ENCODE measurements at places on chromosomes 5 and 9.

DNA sequence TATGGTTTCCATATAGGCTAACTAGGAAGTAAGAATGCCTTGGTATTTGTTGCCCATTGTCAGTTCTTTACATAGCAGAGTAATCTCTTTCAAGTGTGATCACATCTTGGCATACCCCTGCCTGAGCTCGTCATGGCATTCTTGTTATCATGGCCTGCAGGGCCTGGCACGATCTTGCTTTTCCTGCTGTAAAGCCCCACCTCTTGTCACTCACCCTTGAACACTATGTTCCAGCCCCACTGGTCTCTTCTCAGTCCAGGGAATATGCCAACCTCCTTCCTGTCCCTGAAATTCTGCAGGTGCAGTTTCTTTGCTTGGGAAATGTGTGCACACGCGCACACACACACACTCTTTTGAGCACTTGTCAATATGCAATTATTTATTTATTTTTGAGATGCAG lies 250.2 kb upstream of the DMRT1 start:
- no peak for DNase-seq

DNA sequence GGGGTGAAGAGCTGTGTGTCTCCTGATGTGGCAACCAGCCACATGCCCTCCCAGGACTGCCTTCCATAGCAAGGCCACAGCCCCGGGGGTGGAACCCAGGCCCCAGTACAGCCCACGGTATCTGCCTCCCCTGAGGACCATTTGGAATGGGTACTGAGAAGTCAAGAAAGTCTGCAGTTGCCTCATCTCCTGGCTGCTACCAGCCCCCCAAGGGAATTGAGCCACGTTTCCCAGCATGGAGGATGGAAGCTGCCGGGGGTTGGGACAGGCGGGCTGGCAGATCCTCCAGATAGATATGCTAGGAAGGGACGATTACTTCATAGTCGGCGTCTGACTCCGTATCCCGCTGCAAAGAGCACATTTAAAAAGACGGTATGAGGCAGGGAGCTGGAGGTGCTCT lies 5.5 kb upstream of the DMRT2 start:
- DNase-seq, result no peak

- no peak for DNase-seq
Measured at GRCh38 chr5:165459232-165459631, 1953.8 kb downstream of the MAT2B start.

DNA sequence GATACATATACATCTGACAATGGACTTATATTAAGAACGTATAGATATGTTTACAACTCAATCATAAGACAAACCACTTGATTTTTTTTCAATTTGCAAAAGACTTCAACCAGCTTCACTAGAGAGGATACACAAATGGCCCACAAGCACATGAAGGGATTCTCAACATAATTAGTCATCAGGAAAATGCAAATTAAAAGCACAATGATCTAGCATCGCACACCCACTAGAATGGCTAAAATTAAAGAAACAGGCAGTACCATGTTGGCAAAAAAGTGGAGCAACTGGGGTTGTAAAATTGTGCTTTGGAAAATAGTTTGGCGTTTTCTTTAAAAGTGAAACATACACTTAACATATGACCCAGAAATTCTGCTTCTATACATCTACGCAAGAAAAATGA lies 80.0 kb upstream of the TRIO start:
- DNase-seq, result no peak

- DNase-seq, result no peak
Measured at GRCh38 chr5:78108564-78108963, 185.9 kb downstream of the AP3B1 start.

DNA sequence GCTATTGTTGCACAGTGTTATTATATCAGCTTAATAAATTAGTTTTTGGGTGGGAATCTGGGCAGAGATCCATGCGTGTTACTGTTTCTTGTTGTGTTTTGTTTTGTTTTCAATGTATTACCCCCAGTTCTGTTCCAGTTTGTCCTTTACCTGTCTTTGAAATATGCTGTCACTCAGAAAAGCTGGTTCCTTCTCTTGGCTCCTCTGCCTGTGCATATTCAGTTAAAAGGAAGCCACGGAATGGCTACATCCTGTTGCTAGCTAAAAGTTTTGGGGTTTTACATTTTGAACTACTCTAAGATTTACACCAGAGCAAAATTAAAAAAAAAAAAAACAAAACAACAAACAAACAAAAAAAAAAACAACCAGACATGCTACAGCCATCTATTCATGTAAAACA lies 374.9 kb upstream of the RORB start:
- DNase-seq, result no peak

GRCh38 chr9:121815546-121816448 lies 164.4 kb downstream of the DAB2IP start:
- no peak for DNase-seq

GRCh38 chr9:90099262-90099963 lies 494.6 kb downstream of the GADD45G start:
- DNase-seq, result no peak

DNA sequence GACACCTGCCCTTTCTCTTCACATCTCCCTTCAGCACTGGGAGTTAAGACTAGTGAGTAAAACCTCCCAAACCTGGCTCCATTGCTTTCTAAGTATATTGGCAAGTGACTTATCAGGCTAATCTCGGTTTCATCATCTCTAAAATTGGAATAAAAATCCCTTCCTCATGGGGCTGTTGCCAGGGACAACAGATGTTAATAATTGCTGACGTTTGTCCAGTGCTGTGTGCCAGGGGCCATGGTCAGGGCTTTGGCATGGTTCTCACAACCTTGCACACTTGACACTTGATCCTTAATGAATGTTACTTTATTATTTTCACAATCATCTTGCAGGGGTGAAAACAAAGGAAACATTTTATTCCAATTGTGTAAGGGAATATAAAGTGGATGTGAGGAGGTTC lies 1262.0 kb upstream of the WWC1 start:
- DNase-seq, result no peak

GRCh38 chr9:96514800-96515158 lies 64.8 kb downstream of the HABP4 start:
- no peak for DNase-seq

- no peak for DNase-seq
Measured at GRCh38 chr9:130847306-130848217, 12.5 kb downstream of the ABL1 start.

DNA sequence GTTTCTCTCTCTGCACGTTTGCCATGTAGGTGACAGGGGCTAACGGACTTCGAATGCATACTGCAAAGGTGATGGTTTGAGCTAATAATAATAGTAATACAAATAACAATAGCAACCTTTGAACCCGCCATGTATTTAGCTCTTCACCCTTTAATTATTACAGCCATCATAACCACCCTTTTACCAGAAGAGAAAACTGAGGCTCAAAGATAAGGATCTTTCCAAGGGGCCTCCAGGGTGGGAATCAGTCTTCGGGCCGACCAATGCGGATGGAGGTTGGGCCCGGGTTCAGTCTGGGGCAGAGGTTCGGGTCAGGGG lies 494 bp downstream of the CDKN2AIPNL start:
- DNase-seq, result no peak

Data from 8988T (cell line).